HuH-7.5 (cell line): ENCODE measurements at places on chromosomes 3 and 15.
A peak's percentile ranks its signal among the peaks of the same experiment; 100 is the strongest.

- no peak for DNase-seq
Measured at GRCh38 chr3:73558727-73559075, 66.0 kb downstream of the PDZRN3 start.

DNA sequence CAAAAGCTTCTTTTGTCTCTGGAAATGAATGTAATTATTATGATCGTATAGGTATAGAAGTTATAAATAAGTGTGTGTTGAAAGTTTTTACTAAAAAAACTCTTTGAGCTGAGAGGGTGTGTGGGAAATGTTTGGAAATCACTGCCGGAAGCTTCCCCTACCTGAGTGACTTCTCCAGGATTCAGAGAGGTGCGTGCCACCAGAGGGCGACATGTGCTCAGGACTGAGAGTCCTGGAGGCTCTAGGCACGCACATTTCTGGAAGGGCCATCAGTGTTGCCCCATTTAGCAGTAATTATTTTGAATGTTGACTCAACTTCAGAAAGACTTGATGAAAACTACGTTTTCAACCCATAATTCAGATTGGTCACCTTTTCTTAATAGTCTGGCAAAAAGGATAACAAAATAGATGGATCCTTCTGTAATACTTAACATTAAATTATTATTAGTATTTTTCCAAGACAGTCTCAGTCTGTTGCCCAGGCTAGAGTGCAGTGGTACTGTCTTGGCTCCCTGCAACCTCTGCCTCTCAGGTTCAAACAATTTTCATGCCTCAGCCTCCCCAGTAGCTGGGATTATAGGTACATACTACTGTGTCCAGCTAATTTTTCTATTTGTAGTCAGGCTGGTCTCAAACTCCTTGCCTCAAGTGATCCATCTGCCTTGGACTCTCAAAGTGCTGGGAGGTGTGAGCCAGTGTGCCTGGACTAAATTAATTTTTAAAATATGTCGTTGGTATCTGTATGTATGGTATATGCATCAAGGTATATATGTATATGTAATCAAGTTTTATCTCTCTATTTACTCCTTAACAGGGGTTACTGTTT is 34.5 kb downstream of the GPR171 start:
- peak; percentile 36 for DNase-seq

DNA sequence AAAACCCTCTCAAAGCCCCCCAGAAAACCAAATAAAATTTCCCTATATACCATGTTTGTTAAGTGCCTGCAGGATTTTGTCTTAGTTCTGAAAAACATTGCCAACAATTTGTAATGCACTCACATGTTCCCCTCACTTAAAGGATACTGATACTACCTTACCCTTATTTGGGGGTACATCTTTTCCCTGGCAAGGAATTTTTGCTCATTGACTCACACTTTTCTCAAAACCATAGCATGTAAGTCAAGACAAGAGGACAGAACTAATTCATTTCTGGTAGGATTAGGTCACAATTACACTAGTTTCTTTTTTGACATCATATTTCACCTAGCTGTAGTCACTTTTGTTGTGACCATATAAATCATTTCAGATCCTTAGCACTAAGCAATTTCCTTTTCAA is 222.2 kb downstream of the THRB start:
- DNase-seq: no peak

DNA sequence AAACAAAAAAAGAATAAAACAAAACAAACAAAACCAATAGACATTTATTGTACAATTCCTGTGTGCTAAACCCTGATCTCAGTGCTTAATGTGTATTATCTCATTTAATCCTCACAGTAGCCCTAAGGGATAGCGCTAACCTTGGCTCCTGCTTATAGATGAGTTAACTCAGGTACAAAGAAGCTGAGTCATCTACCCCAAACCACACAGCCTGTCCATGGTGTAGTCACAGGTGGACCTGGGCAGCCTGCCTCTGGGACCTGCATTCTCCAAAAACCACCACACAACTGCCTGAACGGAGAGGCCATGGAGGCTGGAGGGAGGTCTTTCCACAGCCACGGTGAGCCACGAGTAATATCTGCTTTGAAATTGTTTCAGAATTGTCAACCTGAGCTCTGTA is 5.5 kb upstream of the CLN6 start:
- DNase-seq: no peak

DNA sequence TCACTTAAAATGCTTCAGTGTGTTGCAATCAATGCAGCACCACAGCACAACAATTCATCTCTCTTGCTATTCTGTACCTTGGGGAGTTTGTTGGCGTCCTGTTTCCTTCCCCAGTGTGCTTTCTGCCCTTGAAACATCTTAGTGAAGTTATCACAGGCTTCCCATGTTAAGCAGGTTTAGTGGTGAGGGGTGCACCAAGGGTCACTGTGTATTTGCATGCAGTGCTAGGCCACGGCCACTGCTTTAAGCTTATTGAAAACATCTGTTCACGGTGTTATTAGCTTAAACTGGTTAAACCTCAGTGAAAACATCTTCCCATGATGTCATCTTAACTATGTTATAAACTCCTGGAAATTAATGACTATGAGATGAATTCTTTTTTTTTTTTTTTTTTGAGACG is 217.3 kb upstream of the GOLIM4 start:
- no peak for DNase-seq

- no peak for DNase-seq
Measured at GRCh38 chr15:60939389-60939788, 289.7 kb downstream of the RORA start.

DNA sequence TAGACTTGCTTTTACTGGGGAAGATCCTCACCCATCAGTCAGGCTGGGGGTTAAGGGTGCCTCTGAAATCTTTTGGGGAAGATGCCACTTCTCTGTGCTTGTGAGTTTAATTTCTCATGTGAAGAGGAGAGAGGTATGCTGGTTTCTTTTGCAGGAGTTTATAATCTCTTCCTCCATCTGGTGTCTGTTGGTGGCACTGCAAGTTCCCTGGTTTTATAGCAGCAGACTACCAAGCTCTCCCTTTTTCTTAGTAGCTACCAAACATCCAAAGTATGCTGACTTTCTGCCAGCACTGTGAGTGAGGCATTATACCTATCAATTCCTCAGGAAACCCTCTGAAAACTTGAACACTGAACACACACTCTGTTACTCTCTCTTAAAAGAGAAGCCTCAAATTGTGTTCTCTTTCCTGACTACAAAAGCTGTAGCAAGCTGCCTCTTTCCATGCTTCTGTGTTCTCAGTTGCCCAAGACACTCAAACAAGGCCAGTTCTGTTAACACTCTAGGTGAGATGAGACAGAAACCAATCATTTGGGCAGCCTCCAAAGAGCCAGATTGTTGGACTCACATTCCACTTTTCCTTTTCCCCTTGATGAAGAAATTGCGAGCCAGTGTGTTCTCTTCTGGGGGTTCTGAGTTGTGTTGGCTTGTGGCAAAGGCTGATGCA is 299.5 kb downstream of the GAP43 start:
- DNase-seq: no peak

DNA sequence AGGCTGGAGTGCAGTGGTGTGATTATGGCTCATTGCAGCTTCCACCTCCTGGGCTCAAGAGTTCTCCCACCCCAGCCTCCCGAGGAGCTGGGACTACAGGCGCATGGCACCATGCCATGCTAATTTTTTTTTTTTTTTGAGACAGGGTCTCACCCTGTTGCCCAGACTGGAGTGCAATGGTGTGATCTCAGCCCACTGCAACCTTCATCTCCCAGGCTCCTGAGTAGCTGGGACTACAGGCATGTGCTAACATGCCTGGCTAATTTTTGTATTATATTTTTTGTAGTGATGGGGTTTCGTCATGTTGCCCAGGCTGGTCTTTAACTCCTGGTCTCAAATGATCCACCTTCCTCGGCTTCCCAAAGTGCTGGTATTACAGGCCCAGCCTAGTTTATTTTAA is 4.0 kb downstream of the TEX9 start:
- DNase-seq: no peak

DNA sequence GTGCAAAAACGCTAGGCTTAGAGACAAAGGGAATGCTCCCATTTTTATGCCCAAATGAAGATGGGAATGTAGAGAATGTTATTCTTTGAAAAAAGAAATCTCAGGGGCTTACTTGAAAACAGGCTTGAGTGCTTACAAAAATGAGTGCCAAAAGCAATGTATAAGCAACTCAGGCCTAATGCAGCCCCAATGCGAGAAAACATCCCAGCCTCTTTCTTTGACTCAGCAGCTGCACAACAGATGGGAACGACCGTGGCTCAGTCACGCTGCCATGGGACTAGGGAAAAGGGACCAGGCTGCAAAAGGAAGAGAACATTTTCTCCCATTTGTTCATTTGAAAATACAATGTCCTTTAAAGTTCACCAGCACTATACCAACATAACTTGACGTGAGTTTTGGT is 246.4 kb upstream of the LRIG1 start:
- no peak for DNase-seq

DNA sequence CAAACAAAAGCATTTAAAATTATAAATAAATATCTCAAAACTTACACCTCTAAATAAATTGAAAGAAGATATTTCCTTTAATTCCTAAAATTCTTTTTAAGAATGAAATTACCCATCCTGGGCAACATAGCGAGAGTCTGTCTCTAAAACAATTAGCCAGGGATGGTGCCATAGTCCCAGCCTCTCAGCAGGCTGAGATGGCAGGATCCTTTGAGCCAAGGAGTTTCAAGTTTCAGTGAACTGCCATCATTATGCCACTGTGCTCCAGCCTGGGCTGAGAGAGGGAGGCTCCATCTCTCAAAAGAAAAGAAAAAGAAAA is 25.4 kb downstream of the AADAC start:
- DNase-seq: no peak

- no peak for DNase-seq
Measured at GRCh38 chr15:54843006-54843405, 353.7 kb downstream of the RSL24D1 start.

- no peak for DNase-seq
Measured at GRCh38 chr15:39181940-39182339, 398.9 kb upstream of the THBS1 start.

DNA sequence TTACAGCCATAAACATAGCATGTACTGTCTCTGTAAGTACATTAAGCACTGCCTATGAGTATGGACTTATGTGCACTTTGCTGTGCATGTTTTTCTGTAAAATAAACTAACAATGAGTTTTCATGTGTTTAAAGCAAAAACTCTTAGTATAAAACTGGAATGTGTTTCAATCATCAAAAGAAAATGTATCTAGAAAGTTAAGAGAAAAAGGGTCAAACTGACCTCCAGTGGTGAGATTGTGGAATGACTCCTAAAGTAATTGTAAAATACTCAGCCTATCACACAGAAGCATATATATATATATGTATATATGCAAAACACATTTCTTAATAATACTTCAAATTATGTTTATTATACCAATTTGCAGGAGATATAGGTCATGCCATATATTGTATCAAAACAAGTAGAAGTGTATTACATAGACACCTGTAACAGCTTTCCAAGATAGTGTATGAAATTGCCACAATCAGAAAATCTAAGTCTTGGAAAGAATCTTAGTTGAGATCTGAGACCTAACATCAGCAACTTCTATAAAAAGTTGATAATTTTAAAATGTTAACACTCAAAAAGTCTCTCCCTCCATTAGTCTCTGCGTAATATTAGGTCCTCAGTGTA is 199.6 kb downstream of the FMN1 start:
- DNase-seq: no peak

DNA sequence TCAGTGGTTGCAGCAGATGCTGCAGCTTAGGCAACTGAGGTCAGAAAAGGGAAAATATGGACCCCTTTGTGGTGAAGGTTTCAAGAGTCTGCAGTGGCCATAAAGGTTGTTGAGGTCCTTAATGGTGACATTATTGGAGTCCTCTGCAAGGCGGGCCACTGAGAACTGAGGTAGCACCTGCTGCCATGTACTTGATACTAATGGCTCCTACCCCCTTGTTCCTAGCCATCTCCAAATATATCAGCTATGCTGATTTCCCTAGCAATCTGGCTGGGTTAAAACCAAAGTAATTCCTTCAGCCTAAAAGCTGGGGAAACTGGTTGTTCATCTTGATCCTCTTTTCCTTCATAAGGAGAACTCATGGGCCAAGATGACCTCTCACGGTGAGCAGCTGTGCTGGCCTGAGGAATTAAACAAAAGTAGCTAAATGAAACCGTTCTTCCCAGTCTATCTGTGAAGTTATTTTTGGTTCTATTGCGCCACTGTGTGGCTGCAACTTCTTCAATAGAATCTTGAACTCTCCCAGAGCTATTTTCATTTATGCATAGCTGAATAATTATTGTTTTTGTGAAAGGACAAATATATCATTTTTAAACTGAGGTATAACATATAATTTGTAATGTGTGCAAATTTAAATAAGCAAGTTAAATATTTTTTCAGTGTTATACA is 76.1 kb upstream of the PLSCR4 start:
- peak; percentile 8 for DNase-seq

DNA sequence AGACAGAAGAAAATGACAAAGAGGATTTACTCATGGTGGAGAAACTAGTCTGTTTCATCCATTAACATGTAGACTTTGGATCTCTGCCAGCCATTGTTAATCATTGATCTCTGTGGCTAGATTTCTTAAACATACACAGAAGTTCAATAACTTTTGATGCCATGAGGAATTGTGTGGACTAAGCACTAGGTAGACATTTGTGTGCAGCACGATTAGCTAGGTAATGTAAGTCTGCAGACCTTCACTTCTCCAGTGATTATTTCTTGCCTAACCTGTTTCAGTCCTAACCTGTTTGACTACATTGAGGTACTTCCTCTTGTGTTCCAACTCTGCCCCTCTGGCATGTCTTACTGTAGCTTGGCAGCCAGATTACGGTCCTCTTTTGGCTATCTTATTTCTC is 928.5 kb upstream of the ROBO1 start:
- no peak for DNase-seq

GRCh38 chr3:49271047-49271446 is 6.0 kb downstream of the C3orf62 start:
- no peak for DNase-seq

- peak; percentile 47 for DNase-seq
Measured at GRCh38 chr3:149971403-149972075, 844 bp upstream of the PFN2 start.

DNA sequence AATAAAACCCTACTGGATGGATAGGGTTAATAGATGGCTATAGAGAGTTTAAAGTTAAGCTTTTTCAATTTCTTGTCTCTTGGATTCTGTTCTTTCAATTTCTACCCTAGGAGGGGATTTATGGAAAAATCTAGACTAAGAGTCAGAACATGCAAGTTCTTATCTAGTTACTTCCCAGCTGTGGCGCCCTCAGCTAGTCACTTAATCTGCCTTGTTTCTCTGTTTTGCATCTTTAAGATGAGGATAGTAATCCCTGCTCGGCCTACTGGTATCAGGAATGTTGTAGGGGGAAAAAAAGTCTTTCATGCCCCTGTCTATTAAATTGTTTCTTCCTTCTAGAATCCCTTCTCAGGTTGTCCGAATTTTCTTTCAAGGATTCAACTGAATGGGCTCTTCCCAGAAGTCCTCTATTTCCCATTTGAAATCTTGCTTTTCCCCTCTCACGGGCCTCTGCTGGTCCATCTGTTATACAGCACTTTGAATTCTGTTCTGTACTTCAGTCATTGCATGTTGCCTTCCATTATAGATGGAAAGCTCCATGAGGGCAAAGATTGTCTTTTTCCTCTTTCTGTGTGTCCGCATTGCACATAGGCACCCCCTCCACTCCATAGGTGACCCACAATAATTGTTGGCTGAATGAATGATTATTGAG is 4.4 kb downstream of the KCTD6 start:
- DNase-seq: no peak
